ENCODE measurements at places on chromosomes 13 and 19.

DNA sequence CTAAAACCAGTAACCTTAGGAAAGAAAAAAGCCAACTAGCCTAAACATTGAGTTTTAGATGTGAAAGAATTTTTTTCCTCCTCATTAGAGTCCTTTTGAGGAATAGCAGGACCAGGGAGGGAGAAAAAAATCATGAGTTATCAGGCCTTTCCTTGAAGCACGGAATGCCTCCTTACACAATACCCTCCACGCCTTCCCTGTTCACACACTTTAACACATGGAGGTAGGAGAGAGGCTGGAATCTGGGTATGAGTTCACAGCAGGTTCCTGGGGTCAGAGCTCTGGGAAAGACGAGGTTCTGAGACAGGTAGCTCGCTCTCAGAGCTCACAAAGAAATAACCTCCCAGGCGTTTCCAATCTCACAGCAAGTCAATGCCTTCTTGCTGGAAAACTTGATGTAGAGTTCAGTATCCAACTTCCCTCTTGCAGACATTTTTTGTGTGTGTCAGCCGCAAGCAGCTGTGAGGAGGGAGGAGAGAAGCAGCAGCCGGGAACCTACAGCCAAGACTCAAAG is 716 bp downstream of the ZNF573 start:
- no peak for DNase-seq

GRCh38 chr13:22018076-22018835 is 347.4 kb downstream of the FGF9 start:
- no peak for DNase-seq

GRCh38 chr13:99062593-99062992 is 84.7 kb upstream of the DOCK9 start:
- DNase-seq: no peak

GRCh38 chr13:25440061-25440460 is 68.3 kb downstream of the ATP8A2 start:
- DNase-seq: no peak

- no peak for DNase-seq
Measured at GRCh38 chr13:77036279-77036678, 9.3 kb upstream of the FBXL3 start.

- peak; percentile 96 for DNase-seq
Measured at GRCh38 chr13:98853771-98854221, 101.3 kb upstream of the SLC15A1 start.

All from MM.1S (cell line).